ENCODE measurements at places on chromosomes 6 and 20.

GRCh38 chr20:58142843-58143185 is 85.6 kb downstream of the ANKRD60 start:
- DNase-seq, result no peak

DNA sequence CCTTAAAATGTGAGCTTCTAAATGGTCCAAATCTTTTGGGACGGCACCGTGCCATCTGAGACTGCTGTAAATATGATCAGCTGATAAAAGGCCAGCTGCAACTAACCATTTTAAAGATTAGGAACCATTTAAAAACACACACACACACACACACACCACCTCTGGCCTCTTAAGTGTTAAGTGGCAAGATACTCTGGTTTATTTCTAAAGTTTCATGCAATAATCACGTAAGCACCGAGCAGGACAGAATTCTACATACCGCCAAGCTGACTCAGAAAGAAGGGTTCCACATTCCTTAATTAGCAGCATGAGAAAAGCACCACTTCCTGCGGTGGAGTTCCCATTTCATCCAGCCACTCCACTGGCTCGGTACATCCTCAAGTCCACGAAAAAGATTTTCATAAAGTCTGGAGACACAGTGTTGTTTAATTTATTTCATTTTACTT is 17.8 kb upstream of the ZNF217 start:
- DNase-seq, result no peak

- DNase-seq, result no peak
Observed at GRCh38 chr6:37696220-37696840, 1.4 kb downstream of the MDGA1 start.

DNA sequence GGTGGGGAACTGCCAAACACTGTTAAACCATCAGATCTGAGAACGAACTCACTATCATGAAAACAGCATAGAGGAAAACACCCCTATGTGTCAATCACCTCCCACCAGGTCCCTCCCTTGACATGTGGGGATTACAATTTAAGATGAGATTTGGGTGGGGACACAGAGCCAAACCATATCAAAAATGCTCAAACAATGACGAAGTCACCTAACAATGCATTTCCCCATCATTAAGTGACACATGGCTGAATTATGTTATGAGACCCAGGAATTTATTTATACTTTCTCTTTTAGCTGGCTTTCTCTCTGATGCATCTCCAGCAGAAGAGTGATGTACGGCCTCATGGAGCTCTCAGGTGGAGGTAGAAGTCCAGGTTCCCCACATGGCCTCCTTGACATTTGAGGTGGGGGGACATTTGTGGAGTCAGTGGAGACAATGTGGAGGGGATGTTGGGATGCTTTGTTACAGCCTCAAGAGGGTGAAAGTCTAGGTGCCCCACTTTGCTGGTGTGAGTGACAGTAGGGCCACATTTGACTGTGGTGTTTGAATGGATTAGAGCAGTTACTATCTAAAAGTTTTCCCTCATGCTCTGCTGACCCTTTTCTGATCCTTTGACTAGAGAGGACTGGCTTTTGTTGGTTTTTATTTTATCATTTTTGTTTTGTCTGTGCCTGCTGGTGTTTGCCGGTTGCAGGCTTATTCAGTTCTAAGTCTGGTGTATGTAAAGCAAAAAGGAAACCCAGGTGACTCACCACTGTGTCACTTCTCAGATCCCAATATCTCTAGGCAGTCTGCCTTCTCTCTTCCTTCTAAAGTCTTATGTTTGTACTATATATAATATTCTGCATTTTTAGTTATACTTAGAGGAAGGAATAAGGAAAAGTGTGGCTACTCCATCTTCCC is 18.5 kb upstream of the DCBLD1 start:
- DNase-seq, result no peak

- DNase-seq, result no peak
Observed at GRCh38 chr6:22357724-22358189, 60.9 kb upstream of the PRL start.

DNA sequence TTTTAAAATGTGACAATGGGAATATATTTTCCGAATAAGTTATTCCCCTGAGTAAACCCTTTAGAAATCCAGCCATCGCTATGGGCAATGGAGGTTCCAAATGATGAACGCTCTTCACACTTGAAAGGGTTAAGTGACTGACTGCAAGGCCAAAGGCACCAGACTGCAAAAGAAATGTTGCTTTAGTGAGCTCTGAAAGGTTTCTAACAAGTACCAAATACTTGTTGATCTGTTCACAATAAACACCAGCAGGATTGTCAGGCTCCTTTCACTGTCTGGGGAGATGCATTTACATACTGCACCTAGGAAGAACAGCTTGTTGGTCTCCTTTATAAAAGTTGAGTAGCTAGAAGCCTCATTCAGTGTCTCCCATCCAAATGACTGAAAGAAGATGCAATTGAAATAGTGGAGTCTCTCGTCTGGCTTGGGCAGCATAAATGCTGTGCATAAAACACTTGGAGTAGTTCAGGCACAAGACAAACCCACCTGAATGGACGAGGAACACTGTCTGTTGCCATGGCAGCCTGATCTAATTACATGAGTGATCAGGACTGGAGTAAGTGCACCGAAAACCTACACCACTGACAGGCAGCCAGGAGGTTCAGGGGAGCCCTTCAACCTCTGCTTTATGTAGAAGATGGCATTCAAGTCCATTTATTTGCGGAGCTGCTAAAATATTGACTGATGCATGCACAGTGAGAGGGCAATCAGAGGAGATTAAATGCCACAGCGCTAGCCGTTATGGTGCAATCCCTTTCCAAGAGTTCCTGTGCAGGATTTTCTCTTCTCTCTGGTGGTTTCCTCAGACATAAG is 2.9 kb downstream of the ATXN1 start:
- no peak for DNase-seq

DNA sequence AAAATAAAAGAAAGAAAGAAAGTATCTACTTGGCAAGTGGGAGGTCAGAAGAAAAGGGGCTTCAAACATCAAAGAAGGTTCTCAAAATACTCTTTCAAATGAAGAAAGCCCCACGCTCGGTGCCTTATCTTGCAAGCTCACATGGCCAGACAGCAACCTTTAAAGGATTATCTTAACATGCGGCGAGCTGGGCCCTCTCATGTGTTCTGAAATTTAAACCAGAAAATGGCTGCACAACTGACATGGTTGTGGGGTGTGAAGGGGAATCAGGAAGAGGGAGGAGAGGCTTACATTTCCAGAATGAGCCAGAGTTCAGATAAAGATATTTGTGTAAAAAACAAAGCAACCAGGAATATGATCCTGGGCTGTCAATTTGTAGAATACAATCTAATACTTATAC is 363.1 kb downstream of the PRKN start:
- no peak for DNase-seq

GRCh38 chr6:44626616-44627015 is 239.1 kb downstream of the CDC5L start:
- DNase-seq, result no peak

DNA sequence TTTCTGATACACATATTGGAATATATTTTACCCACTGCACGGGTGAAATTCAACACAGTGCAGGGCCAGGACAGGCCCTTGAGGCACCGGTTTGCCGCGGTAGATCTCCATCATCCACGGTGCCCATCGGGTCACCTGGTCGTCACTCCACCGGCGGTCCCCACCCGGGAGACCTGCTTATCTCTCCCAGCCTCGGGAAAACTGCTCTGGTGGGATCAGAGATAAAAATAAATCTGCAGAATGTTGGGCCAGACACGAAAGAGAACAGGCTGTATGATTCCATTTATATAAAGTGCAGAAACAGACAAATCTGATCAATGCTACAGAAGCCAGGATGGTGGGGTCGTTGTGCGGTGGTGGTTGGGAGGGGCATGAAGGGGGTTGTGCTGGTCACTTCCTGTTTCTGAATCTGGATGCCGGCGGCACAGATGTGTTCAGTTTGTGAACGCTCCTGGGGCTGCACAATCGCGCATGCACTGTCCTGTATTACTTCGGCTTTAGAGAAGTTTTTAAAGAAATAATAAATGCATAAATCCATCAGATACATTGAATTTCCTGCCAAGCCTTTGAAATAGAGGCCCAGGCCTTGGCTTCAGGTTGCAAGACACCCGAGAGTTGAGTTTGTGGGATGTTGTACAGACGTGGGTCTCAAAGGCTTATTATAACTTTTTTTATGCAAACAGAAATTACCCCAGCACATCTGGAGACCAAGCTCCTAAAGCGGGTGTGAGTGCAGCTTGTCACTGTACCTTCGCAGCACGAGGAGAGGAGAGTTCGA is 54.3 kb downstream of the ANKRD60 start:
- no peak for DNase-seq

DNA sequence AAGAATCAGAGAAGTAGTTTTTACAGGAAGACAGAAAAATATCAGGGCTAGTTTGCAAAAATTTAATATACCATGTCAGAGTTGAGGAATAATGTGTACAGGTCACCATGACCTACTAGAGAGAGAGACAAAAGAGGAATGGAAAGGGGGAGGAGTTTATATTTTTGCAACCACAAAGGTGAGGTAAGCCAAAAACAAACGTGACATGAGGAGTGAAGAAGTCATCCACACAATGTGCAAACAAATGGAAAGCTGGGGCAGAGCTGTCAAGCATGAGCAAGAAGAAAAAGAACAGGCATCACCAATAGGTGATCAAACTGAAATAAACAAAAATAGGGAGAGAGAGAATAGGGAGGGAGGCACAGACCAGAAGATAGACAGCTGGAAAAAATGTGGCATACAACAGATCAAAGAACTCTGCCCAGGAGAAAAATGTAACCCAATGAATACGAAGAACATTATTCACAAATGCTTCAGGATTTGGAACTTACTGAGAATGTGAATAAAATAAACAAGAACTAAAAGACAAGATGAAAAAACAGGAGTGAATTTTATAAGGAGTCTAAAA is 15.5 kb downstream of the RARS2 start:
- DNase-seq, result no peak

Measured in cerebellar nuclear complex (tissue), 1 donor.